Fibroblast of mammary gland (primary cell): ENCODE measurements at places on chromosomes 6 and 20.

- DNase-seq: no peak
These were observed 40.1 kb downstream of the RNF217 start for GRCh38 chr6:125002406-125002741.

- DNase-seq: no peak
These were observed 66.8 kb downstream of the CPNE5 start for GRCh38 chr6:36772397-36772796.

GRCh38 chr20:22582386-22582963, 1.9 kb downstream of the FOXA2 start:
- no peak for DNase-seq

DNA sequence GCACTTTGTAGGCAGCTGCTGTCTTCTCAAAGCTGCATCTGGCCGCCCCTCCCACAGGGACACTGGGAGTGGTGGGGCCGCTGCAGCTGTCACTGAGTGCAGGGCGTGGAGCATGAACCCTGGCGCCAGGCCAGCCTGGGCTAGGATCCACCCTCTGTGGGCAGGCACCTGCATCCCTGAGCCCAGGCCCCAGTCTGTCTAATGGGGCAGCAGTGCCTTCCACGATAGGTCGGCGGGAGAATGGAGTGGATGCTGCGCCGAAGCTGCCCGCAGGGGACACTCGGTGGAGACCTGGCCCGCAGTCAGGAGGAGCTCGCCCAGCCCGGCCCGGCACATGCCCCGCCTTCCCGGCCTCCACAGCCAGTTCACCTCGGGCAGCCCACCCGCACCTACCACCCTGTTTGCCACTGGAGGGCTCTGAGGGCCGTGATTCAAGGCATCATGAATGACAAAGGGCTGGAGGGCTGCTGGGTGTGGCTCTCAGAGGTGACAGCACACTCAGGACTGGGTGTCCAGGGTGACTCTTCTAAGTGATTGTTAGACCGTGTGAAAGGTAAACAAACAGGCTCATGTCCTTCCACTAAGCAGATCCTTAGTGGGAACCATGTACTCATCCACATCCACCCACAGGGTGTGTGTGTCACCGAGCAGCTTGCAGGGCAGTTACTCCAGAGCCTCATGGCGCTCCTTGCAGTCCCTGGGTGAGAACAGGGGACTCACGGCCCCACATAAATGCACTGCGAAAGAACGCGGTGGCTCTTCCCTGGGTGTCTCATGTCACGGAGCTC, 133.9 kb downstream of the AGPAT4 start:
- DNase-seq: peak; percentile 48

DNA sequence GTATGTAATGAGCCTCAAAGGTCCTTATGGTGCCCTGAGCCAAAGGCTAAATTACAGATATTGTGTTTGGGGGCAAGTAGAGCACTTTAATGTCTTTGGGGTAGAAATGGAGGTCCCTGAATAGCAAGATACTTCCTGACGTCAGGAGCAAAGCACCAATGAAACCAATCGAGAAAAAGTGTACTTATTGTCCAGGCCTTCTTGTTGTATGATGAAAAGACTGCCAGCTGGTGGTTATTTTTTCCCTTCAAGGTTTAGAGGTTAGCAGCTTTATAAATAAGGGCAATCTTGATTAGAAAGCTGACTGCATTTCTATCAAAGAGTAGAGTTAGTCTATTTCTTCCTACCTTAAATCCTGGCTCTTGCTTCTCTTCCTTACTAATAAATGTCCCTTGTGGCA, 76.1 kb upstream of the HSF2 start:
- no peak for DNase-seq

DNA sequence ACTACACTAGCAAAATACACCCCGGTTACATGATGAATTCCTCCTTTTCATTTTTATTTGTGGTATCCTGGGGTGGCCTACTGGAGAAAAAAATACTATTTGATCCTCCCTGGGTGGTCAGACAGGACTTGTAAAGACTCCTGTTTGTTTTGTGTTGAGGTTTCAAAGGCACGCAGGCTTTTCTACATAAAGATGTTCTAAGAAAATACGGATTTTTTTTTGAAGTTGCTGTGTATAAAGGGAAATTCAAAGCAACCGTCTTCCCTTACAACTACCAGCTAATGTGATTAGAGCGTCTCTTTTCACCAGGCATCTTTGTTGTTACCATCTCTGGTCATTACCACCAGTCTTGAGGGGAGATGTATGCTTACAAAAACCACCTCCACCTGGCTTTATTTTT, 187.1 kb downstream of the SOX4 start:
- DNase-seq: no peak

- DNase-seq: no peak
These were observed 33.6 kb downstream of the CDK19 start for GRCh38 chr6:110781522-110782214.
